ENCODE measurements at places on chromosomes 13 and 19.

DNA sequence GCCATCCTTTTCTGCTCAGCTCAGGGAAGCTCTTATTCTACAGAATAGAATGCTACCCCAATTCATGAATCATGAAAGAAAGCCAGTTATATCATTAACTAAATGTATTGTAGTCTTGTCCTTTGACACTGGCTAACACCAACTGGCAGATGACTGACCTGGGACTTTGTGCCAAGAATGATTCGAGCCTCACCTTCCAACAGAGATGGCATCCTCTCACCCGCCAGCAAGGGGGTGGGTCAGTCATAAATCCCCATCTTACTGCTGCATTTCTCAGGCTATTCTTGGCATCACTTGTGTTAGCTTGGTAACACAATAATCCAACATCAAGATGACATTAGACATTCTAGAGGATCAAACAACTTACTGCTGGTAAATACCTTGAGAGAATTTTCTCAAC lies 1239.8 kb upstream of the MIR17HG start:
- no peak for DNase-seq

DNA sequence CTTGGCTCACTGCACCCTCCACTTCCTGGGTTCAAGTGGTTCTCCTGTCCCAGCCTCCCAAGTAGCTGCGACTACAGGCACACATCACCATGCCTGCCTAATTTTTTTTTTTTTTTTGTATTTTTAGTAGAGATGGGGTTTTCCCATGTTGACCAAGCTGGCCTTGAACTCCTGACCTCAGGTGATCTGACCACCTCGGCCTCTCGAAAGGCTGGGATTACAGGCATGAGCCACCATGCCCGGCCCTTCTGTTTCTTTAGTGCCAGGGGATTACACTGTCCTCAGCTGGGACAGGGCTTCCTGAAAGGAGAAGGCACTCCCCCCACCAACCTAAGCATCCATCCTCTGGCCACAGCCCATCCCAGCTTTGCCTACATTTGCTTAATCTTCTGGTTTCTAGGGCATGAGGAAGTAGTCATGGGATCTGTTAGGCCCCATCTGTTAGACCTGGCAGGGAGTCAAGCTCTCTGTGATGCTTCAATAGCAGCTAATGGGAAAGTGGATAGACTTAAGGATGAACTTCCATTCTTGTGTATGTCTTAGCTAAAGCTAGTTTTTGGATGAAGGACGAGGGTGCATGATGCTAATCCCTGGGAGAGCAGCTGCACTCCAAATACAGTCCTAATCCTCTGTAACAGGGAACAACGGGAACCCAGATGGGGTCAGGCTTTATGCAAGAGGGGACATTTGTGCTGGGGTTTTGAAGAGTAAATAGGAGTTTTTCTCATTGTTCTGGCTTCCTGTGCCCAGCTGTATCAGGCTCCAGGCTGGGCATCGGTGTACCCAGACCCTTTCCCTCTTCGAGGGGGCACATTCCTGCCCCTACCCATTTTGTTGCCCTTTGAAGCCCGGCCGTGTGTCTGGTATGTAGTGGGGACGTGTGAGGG lies 2.6 kb downstream of the VAV1 start:
- DNase-seq = no peak

- DNase-seq = peak; percentile 42
Observed at GRCh38 chr13:114099191-114099590, 33.2 kb downstream of the RASA3 start.

GRCh38 chr19:35404879-35405622 lies 34.2 kb downstream of the GPR42 start:
- DNase-seq = no peak

- no peak for DNase-seq
Observed at GRCh38 chr19:32233091-32233490, 112.3 kb upstream of the ZNF507 start.

DNA sequence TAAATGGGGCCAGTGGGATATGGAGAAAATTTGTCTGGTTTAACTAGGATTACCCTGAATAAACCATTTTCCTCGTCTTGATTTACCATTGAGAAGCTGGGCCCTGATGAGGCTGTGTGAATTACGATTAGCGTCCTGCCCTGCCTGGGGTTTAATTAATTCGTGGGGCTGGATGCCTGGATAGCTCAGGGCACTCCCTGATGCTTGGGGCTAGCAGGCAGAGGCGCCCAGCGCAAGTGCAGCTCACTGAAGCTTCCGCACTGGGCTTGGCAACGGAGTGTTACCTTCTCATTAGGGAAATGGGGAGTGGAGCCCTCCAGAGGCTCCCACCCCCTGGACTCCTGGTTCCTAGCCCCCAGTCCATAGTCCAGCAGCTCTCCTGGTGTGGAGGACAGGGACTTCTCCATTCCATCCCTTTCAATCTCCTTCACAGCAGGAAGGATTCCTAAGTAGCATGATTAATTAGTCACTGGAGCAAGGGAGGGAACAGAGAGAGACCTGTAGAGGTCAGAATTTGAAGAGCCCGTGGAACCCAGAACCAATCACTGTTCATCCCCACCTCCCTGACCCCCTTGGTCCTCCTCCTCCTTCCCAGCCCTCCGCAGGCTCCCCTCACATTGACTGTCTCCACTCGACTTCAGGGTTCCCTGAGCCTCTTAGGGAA lies 107.2 kb downstream of the UQCRFS1 start:
- no peak for DNase-seq

- DNase-seq = no peak
Observed at GRCh38 chr13:106139942-106140341, 395.5 kb downstream of the EFNB2 start.

DNA sequence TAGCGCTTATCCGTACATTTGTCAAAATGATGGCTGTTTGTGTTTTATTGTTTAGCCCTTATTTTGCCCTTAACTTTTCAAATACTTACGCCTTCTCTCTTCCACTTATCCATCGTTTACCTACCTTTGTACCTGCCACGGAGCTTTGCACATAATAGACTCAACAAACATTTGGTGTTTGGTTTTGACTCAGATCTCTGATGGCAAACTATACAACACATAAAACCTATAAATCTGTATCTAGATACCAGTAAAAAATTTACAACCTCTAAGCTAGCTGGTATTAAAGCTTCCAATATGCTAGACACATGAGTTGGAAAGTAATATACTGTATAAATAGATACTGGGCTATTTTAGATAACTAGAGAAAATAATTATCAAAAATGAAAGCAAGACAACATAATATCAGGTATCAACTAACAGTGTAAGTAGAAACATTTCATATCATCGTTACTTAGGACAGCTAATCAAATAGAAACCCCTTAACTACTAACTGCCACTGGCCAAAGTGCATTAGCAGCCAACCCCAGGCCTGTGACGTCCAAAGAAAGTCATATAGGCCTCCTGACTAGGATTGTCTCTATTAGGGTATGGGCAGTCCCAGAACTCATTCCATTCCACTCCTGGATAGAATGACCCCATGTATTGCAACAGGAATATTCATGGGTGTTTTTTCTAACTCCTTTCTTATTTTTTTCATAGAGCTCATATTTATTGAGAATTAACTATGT lies 53.8 kb downstream of the KCTD12 start:
- DNase-seq = no peak

GRCh38 chr13:80955501-80955900 lies 614.6 kb upstream of the SPRY2 start:
- DNase-seq = no peak

DNA sequence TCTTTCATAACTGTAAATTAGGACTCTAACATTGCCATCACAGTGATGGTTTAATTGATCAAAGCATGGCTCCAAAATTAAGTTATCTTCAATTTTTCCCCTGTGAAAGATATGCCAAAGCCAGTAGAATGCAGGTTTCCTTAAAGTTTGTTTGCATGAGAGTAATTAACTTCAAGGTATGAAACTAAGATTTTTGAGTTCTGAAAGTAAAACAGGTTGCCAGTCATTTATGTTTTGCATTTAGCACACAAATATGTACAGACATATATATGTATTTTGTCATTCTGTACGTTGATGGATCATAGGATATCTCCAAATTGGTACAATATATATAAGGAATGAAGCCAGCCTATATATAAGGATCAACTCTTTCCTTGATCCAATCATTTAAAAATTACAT lies 23.6 kb upstream of the NDFIP2 start:
- DNase-seq = no peak

DNA sequence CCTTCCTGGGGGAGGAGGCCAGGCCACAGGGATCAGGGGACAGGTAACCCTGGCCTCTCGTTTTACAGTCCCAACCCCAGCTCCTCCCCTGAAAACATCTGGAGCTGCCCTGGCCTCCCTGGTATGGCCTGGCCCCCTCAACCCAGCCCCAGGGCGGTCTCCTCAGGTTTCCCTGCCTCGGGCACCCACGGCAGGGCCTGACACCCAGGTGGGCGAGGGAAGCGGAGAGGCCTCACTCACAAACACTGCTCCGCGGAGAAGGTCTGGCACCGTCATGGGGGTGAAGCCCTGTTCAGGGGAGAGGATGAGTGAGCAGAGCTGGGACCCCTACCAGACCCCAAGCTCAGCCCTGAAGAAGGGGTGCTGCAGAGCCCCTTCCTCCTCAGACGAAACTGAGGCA lies 6.5 kb upstream of the CCER2 start:
- no peak for DNase-seq

GRCh38 chr19:47190167-47190727 lies 40.8 kb downstream of the BBC3 start:
- peak; percentile 57 for DNase-seq

- no peak for DNase-seq
Observed at GRCh38 chr13:44465318-44465717, 91.7 kb downstream of the SERP2 start.

GRCh38 chr19:42872608-42873007 lies 6.9 kb downstream of the PSG1 start:
- DNase-seq = no peak

DNA sequence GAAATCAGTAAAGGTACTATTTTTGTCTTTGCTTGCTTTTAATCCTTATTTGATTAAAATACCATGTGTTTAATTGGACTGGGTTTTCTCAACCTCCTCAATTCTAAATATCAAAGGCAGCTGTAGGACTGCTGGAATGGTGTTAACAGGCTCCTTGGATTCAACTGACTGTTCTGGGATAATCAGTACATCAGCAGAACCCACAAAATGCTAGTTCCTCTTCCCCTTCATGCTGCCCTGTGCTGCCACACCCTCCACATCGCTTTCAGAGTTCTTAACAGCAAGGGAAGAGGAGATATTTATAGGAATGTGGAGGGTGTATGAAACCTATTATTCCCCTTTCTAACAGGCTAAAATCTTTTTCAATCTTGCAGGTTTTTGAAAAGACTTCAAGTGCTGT lies 82.4 kb downstream of the KCTD12 start:
- no peak for DNase-seq

DNA sequence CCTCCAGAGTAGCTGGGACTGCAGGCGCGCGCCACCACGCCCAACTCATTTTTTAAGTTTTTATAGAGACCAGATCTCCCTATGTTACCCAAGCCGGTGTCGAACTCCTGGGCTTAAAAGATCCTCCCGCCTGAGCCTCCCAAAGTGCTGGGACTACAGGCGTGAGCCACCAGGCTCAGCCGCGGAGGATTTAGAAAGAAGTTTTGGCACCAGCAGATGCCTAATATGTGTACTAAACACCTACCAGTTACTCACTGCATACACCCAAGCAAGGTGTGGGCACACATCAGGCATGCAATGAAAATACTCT lies 464 bp upstream of the ZFP14 start:
- no peak for DNase-seq

GRCh38 chr19:13079542-13079986 lies 23.1 kb downstream of the LYL1 start:
- no peak for DNase-seq

DNA sequence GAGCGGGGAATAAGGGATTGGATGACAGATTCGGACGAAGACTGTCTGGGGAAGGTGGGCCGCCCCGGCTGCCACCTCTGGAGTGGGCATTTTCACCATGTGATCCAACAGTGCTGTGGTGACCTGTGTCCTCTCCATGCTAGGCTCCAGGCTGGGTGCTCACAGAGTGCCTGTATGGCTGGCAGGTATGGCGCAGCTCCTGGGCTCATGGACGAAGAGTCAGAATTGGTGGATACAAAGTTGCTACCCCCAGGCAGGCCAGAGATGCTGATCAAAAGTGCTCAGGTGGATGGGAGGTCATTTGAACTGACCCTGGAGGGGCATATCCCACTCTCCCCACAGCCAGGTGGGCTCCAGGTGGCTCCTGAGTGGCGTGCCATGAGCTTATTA lies 111.3 kb upstream of the UQCRFS1 start:
- DNase-seq = no peak

GRCh38 chr13:30255696-30256095 lies 51.7 kb downstream of the KATNAL1 start:
- peak; percentile 7 for DNase-seq

GRCh38 chr13:76148374-76148773 lies 512.2 kb downstream of the LMO7 start:
- no peak for DNase-seq

GRCh38 chr19:43438291-43439031 lies 23.8 kb downstream of the TEX101 start:
- DNase-seq = no peak

DNA sequence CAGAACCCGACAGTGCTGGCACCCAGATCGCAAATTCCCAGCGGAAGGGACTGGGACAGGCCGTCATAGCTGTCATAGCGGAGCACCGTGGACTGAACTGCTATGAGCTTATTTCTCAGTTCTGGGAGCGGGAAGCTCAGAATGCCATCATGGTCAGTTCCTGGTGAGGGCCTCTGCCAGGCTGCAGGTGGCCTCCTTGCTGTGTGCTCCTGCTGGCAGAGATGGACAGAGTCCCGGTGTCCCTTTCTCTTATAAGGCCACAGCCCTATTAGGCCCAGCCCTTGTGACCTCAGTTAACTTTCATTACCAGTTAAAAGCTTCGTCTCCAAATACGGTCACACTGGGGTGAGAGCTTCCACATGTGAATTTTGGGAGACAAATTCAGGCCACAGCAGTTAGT lies 4.6 kb downstream of the ZNF444 start:
- DNase-seq = no peak

- no peak for DNase-seq
Observed at GRCh38 chr13:44429311-44429710, 55.7 kb downstream of the SERP2 start.

- DNase-seq = no peak
Observed at GRCh38 chr13:45362939-45363338, 22.0 kb upstream of the TPT1 start.

GRCh38 chr13:98065468-98065867 lies 77.4 kb upstream of the FARP1 start:
- no peak for DNase-seq

DNA sequence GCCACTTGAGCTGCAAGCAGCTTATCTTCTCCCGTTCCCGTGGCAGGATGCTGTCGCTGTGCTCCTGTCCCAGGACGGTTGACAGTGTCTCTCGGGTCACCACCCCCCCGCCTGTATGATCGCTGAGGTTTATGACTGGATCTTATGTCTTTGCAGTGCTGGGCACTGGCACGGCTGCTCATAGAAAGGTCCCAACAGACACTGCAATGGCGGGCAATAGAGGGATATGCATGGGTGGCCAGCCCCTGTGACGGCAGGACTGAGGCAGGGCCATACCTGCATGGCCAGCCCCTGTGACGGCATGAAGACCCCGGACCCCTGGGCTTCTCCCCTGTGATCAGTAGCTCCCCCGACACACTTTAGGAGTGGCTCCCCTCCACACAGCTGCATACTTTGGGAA lies 307.2 kb downstream of the TEX29 start:
- no peak for DNase-seq

- no peak for DNase-seq
Observed at GRCh38 chr13:112067116-112067741, at the start of gene SOX1. SOX1 (plus strand) TSS chr13:112067149; CDS start chr13:112067659, 510 bp downstream.

GRCh38 chr13:50069261-50069660 lies 54.0 kb downstream of the KCNRG start:
- DNase-seq = no peak

GRCh38 chr19:35397064-35397463 lies 26.2 kb downstream of the GPR42 start:
- DNase-seq = no peak

- DNase-seq = no peak
Observed at GRCh38 chr19:39695759-39696158, 8.5 kb upstream of the LGALS14 start.

GRCh38 chr13:41995336-41995735 lies 34.4 kb upstream of the VWA8 start:
- DNase-seq = no peak
